ENCODE measurements at places on chromosomes 4 and X. TPM values are rescaled to one million over a fixed set of nuclear protein-coding genes. Genes with fewer than 3 reads are reported as not detected.

The TEX13B gene
- not detected for total RNA-seq

The LANCL3 gene
- total RNA-seq = under 0.01 TPM

The PNMA6A gene
- total RNA-seq = 6.7 TPM

The MAGEA3 gene
- total RNA-seq = not detected

The PASD1 gene
- total RNA-seq = not detected

The TENM3 gene
- 5.9 TPM for total RNA-seq

The TCP11X2 gene
- not detected for total RNA-seq

The ZCCHC18 gene
- total RNA-seq = 8.9 TPM

The SCD5 gene
- 121 TPM for total RNA-seq

All from ovary (tissue), 10 donors.